Stimulated activated CD8-positive, alpha-beta memory T cell treated with anti-CD3 and anti-CD28 coated beads, Interleukin-4, amount 100 ng/mL, for 48 hours (primary cell): ENCODE measurements at places on chromosomes 1 and 21.

GRCh38 chr1:226985239-226985838, 45.2 kb downstream of the COQ8A start:
- no peak for DNase-seq

DNA sequence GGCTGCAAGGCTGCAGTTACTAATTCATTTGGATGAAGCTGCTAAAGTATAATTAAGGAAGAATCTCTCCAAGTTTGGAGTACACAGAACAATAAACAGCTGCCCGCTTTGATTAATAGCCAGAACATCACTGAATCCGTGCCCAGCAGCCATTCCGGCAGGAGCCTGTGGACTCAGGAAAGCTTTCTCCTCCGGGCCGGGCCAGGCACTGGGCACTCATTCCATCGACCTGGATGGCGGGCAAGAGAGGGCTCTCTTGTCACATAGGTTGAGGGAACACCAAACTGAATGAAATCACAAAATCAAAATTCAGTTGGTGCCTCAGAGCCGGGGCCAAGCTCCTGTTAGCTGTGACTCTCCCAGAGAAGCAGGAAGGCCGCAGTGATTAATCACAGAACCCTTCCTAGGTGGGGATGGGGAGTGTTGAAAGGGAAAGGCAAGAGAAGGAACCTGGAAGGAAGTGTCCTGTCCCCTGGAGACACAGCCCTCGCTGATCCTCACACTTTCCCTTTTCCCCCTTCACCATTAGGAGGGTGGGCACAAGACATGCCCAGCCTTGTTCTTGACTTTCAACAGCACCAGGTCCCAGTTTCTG, 306.7 kb downstream of the NPHP4 start:
- no peak for DNase-seq

GRCh38 chr1:116556289-116557006, 14.4 kb downstream of the CD58 start:
- peak; percentile 84 for DNase-seq

DNA sequence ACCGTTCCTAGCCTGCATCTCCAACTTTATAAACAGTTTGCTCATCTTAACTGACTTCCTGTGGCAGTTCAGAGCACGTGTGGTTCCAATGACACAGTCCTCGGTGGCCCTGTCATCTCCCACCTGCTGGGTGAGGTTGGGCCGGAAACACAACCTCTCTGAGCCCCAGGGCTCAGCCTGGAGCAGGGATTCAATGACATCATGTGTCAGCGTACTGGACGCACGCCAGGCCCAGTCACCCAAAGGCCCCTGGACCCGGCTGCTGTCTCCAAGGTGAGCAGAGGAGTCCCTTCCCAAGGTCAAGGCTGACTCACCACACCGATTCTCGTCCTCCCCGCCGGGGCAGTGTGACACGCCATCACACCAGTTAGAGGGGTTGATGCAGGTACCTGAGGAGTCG, 19.9 kb downstream of the TMPRSS2 start:
- no peak for DNase-seq

DNA sequence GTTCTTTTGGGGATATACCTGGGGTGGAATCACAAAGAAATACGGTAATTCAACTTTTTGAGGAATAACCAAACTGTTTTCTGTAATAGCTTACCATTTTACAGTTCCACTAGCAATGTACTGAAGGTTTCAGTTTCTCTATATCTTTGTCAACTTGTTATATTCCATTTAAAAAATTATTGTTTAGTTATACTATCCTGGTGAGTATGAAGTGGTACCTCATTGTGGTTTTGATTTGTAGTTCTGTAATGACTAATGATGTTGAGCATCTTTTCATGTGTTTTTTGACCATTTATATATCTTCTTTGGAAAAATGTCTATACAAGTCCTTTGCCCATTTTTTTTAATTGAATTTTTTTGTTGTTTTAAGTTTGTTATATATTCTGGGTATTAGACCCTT, 39.4 kb downstream of the MAST2 start:
- no peak for DNase-seq

DNA sequence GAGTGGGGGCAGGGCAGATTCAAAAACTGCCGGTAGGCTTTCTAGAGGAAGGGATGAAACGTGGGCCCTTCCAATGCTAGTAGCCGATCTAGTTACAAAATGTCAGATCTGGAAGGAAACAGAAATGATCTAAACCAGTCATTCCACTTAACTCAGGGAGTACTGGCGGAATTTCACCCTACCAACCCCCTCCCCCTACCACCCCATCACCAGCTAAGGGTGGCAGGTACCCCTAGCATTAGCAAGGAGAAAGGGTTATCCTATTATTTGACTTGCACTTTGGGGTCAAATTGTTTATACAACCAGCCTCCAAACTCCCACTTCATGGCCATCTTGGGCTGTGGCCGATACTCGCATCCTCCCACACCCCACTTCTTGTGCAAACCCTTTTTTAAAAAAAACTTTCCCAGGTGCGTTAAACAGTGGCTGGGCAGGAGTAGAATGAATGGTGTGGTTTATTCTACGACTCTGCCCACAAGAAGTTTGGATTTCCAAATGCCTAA, 644 bp upstream of the MRPL24 start:
- DNase-seq: peak; percentile 54

DNA sequence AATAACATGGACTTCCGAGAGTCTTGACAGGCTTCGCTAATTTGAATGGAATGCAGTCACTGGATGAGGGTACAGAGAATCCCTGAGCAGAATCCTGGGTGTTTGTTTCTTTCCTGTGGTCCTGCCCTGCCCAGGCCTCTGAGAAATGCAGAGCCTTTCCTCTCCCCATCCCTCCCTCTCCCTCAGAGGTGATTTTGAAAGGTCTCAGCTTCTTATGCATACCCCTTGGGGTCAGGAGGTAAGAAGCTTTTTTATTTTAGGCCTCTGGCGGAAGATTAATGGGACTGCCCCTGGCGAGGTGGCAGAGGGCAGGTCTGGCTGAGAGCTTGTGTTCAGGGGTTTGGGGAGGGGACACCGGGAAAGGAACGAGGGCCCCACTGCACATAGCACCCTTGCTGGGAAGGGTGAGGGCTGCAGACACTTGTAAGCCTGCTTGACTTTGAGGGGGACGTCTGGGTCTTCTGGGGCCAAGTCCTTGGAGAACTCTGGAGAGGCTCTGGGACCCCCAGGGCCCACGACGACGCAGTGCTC, 116.5 kb upstream of the SLC45A1 start:
- no peak for DNase-seq

GRCh38 chr1:155884031-155884960, 24.9 kb downstream of the SYT11 start:
- DNase-seq: no peak

- DNase-seq: no peak
Measured at GRCh38 chr1:18668750-18669404, 38.2 kb downstream of the PAX7 start.
